ENCODE measurements at places on chromosomes 4 and X. TPM values are rescaled to one million over a fixed set of nuclear protein-coding genes. Genes with fewer than 3 reads are reported as not detected.

GRCh38 chr4:156238171-156238570 lies 284.5 kb upstream of the CTSO start:
- no peaks in the 10 kb centered on the region for H3K36me3 ChIP-seq
- H3K27me3 ChIP-seq: no peaks in the 10 kb centered on the region
- no peak for DNase-seq
- H3K4me1 ChIP-seq: no peaks in the 10 kb centered on the region

Gene GPM6B
- not detected for polyA plus RNA-seq

Gene CYTL1
- not detected for polyA plus RNA-seq

Gene NPY1R
- not detected for polyA plus RNA-seq

Gene DIPK2B
- not detected for polyA plus RNA-seq

GRCh38 chr4:23952258-23952657 lies 62.4 kb upstream of the PPARGC1A start:
- H3K27me3 ChIP-seq: peaks cover 1% of the 10 kb centered on the region
- H3K4me1 ChIP-seq: no peaks in the 10 kb centered on the region
- DNase-seq: no peak
- no peaks in the 10 kb centered on the region for H3K36me3 ChIP-seq
- no peak overlapping the region for H3K4me3 ChIP-seq

Gene RIPPLY1
- polyA plus RNA-seq: 0.41 TPM

DNA sequence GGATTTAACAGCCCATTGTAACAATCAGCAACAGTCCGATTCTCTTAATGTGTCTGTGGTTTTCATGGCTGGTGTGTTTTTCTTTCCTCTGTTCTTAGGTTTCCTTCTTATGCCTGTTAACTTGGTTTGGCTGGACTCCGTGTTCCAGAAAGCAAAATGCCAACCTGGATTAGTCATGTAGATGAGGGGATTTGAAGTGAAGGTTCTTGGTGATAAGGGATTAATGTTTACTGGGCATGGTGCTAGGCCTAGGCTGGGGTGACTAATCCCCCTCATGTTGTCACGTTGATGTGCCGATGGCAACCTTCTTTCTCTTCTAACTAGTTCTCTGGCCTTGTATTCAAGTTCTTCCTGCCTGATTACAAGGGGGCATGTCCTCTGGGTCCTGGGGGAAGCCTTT lies 85.9 kb downstream of the REPS2 start:
- H3K4me1 ChIP-seq: no peaks in the 10 kb centered on the region
- DNase-seq: no peak
- no peak overlapping the region for H3K27ac ChIP-seq
- H3K36me3 ChIP-seq: no peaks in the 10 kb centered on the region

Gene LRIT3
- polyA plus RNA-seq: 0.04 TPM

- no peaks in the 10 kb centered on the region for H3K36me3 ChIP-seq
- H3K27ac ChIP-seq: no peak overlapping the region
- no peak overlapping the region for H3K4me3 ChIP-seq
- no peaks in the 10 kb centered on the region for H3K27me3 ChIP-seq
Observed at GRCh38 chrX:13418126-13419097, 98.6 kb upstream of the ATXN3L start.

DNA sequence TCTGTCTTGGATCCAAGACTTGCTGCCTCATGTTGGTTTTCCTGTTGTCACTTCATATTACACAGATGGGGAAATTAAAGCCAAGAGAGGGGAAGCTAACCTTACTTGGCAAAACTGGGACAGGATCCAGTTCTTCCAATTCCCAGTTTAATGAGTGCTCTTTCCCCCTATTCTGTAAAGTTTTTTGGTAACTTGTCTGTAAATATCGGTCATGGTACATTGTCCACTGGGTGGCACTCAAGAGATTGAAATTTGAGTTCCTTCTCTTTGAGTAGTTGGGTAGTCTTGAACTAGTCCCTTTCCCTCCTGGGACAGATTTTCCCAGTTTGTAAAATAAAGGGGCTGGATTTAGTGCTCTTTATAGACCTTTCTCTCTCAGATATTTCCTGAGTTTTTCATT lies 12.4 kb upstream of the EOLA2 start:
- no peaks in the 10 kb centered on the region for H3K36me3 ChIP-seq
- no peaks in the 10 kb centered on the region for H3K4me1 ChIP-seq
- H3K27me3 ChIP-seq: no peaks in the 10 kb centered on the region

Gene TMEM144
- 10.9 TPM for polyA plus RNA-seq

- peaks cover 34% of the 10 kb centered on the region for H3K4me1 ChIP-seq
- H3K27ac ChIP-seq: peak overlapping the region; percentile 49
- no peak for DNase-seq
- no peaks in the 10 kb centered on the region for H3K36me3 ChIP-seq
- peak overlapping the region; percentile 71 for H3K4me3 ChIP-seq
Observed at GRCh38 chr4:42656679-42656943, 294 bp downstream of the ATP8A1 start.

GRCh38 chr4:13541720-13542576 lies 2.4 kb downstream of the NKX3-2 start:
- H3K4me3 ChIP-seq: no peak overlapping the region
- no peak for DNase-seq
